Bronchial epithelial cell (primary cell): ENCODE measurements at places on chromosomes 4 and X. TPM values are rescaled to one million over a fixed set of nuclear protein-coding genes. Genes with fewer than 3 reads are reported as not detected.

DUSP9 gene
- 0.77 and 1.3 TPM in 2 replicates for total RNA-seq

LNX1 gene
- total RNA-seq, result 1.6 and 3.2 TPM in 2 replicates

MAP7D2 gene
- under 0.01 and 0.38 TPM in 2 replicates for total RNA-seq

PDGFC gene
- total RNA-seq, result 38.7 and 52.2 TPM in 2 replicates

USP51 gene
- 0.13 and 0.26 TPM in 2 replicates for total RNA-seq

DKK2 gene
- 0.26 TPM in 1 of 2 replicates, not detected in the other for total RNA-seq

ADH1A gene
- not detected in 2 replicates for total RNA-seq

TMEM154 gene
- 22.4 and 39.4 TPM in 2 replicates for total RNA-seq

C4orf54 gene
- under 0.01 TPM in 2 replicates for total RNA-seq

SPATA18 gene
- 11.8 and 16.1 TPM in 2 replicates for total RNA-seq

TMPRSS11F gene
- 1.6 and 2.3 TPM in 2 replicates for total RNA-seq

SLC4A4 gene
- 0.13 and 0.26 TPM in 2 replicates for total RNA-seq

ADH7 gene
- total RNA-seq, result 8.4 and 31.2 TPM in 2 replicates

CLIC2 gene
- under 0.01 and 0.13 TPM in 2 replicates for total RNA-seq

DDX60 gene
- 2.8 and 2.9 TPM in 2 replicates for total RNA-seq

WAS gene
- total RNA-seq, result not detected in 2 replicates

PHOX2B gene
- total RNA-seq, result not detected in 2 replicates

PPM1K gene
- total RNA-seq, result 8.6 and 9.5 TPM in 2 replicates
